PC-3 (cell line): ENCODE measurements at places on chromosomes 11 and 22.

GRCh38 chr22:26994801-26995200 is 337.4 kb downstream of the MIAT start:
- no peak for DNase-seq

GRCh38 chr11:122717264-122717867 is 61.8 kb downstream of the UBASH3B start:
- DNase-seq: no peak

DNA sequence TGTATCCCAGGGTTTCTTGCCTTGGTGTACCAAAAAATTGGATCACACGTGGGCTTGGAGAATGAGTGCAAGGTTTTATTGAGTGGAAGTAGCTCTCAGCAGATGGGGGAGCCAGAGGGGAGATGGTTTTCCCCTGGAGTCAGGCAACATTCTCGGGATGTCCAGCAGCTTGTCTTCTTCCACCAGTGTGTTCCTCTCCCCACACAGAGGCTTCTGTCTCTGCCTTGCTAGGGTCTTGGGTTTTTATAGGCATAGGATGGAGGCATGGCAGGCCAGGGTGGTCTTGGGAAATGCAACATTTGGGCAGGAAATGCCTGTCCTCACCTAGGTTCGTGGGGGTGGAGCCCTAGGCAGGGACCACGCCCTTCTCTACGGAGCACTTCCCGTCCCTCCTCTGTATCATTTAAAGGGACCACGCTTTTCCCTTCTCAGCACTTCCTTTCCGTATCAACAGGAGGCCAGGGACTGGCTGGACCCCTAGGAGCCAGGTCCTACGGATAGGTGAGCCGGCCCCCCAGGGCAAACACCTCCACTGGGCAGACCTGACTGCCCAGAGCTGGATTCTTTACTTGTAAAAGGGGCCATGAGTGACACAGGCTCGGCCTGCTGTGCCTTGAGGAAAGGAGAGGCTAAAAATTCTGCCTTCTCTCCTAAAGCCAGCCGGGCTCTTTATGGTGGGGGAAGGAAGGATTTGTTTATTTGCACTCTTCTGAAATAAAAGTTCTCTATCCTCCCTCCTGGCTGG is 55.3 kb upstream of the CCDC188 start:
- peak; percentile 48 for DNase-seq

DNA sequence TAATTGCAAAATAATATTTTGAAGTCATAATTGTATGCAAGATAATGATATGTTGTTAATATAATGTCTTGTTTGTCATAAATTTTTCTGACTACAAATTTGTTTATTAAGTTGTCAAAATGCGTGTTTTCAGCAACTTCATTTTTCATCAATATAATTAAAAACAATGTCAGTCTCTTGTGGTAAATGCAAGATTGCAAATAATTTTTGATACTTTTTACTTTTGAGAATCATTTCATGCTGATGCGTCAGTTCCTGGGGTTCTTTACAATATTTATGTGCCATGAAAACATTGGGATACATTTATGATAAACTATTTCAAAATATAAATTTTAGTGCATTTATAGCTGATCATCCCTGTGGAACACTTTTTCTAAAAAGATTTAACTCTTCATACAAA is 1504.8 kb downstream of the BRD1 start:
- no peak for DNase-seq

DNA sequence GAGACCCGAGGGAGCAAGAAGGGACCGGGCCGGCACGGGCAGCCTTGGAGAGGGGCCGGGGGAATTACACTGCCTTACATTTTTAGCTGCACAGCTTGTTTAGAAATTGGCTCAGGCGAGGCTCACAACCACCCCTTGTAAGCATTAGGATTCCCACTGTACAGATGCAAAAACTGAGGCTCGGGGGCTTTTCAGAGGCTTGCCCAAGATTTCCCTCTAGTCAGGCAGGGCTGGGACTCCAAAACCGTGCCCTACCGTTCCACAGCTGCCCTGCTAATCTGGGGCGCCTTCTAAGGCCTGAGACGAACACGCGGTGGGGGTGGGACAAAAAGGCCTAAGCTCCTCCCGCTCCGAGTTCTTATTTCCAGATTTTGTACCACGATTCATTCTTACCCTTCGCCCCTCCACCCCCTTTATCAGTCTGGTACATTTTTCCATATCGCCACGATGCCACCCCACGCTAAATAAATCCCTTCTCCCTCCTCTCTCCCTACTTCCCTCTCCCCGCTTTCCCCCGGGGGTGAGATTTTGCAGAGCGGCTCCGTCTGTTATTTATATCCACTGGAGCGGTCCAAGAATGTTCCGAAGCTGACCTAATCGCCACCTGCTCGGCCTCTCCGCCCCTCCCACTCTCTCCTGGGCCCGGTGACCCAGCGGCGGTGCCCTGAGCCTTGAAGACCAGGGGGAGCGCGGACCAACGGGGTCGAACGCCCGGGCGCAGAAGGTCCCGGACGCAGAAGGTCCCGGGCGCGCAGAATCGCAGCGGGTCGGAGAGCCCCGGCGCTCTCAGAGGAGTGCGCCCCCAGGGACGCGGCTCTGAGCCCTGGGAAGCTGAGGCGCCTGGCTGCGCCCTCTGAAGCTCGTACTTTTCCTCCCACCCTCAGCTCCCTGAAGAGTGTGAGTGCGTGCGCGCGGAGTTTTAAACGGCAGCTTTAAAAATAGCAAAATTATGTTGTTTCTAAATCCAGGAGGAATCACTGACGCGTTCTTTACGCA is 764 bp upstream of the PACSIN3 start:
- DNase-seq: no peak

- DNase-seq: no peak
Observed at GRCh38 chr11:19934828-19935259, 222.2 kb downstream of the NAV2 start.

GRCh38 chr11:79060081-79060953 is 380.5 kb downstream of the TENM4 start:
- DNase-seq: peak; percentile 63

GRCh38 chr11:111306321-111306720 is 8.0 kb downstream of the POU2AF3 start:
- no peak for DNase-seq

DNA sequence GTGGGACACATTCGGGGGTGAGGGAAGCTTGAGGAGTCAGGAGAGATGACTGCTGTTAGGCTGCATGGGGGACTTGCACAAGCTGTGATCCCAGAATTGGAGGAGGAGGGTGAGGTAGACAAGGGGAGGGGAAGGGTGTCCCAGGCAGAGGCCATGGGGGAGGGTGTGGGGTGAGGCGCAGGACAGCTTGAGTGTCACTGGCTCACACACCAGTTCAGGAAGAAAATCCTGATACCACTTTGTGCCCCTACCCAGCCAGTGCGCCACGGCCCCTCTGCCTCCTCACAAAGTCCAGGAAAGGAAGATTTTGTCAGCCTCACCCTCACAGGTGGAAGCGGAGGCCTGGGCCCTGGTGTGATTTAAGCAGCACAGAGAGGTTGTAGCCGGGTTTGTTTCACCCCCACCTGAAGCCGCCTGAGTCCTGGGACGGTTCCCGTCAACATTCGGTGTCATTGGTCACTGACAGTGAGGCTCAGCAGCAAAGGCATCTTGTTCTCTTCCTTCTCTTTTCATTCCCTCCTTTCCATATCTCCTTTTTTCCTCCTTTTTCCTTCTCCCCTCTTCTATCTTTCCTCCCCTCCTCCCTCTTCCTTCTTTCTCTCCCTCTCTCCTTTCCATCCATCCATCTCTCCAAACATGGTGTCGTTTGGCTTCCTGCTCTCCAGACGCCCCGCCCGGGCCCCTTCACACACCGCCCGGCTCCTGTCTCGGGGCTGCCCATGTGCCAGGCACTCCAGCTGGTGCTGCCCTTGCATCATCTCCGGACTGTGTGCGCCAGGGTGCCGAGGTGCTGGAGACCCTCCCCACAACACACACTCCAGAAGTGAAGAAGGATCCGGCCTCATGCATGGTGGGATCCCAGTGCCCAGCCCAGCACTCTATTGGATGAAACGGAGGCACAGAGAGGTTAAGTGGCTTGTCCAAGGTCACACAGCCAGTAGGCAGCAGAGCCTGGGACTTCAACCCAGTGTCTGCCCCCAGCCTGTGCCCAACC is 89.3 kb downstream of the MPPED1 start:
- no peak for DNase-seq

DNA sequence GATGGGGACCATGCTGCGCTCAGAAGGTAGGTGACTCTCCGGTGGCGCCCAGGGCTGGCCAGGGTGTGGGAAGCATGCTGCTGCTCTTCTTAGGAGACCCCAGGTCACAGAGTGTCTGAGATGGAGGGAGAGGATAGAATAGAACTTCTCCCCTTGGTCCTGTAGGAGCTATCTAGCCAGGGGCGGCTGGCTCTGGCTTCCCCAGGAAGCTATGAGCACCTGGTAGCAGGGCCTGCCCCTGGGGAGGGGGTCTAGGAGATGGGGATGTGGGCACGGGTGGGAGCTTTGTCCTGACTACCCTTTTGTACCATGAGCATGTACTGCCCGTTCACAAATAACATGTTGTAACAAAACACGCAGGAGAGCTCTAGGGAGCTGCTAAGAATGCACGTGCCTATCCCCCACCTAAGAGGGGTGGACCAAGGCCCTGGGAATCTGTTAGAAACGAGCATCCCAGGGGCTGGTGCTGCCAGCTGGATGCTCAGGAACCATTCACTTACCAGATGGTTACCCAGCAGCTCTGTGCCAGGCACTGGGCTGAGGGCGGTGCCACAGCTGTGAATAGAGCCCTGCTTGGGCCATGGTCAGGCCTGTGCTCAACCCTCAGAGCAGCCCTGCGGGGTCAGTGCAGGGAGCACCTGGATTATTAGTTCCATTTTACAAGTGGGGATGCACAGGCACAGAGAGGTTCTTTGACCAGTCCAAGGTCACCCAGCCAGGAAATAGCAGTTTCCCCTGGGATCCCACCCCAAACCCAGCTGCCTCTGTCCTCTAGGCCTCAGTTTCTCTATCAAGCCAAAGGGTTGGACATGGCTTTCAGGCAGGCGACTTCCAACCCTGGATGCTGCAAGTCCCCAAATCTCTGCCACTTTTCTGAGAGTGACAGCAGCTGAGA is 2.2 kb downstream of the SLC39A13 start:
- DNase-seq: no peak

GRCh38 chr11:11984563-11984962 is 23.9 kb downstream of the DKK3 start:
- DNase-seq: no peak

- DNase-seq: no peak
Observed at GRCh38 chr11:44630511-44631210, 65.2 kb downstream of the CD82 start.

DNA sequence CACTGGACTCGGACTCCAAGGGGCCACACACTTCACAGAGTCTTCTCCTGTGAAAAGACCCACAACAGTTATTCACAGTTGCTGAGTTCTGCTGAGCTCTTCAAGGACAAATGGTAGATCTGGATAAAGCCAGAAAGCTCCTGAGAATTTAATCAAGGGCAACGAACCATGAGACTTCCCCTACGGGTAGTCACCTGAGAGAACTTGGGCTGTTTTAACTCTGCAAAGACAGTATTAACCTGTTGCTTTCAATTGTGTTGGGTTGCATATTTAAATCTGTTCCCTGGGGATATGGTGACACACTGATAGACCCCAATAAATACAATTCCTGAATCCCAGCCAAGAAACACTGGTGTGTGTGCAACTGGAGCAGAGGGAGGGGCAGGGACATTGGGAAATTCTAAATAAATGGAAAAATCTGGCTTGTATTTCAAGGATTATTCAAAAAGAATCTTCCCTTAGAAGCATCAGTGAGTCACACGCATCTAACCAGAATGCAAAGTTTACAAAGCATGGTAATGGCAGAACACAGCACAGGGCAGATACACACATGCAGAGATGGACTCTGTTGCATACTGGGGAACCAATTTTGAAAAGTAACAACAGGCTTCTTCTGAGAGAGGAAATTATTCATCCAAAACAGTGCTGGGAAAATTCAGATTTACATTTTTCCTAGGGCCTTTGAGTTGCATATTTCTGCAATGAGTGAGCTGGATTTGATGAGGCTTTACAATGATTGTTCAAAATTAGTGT is 4.0 kb downstream of the KCNJ1 start:
- DNase-seq: peak; percentile 62

DNA sequence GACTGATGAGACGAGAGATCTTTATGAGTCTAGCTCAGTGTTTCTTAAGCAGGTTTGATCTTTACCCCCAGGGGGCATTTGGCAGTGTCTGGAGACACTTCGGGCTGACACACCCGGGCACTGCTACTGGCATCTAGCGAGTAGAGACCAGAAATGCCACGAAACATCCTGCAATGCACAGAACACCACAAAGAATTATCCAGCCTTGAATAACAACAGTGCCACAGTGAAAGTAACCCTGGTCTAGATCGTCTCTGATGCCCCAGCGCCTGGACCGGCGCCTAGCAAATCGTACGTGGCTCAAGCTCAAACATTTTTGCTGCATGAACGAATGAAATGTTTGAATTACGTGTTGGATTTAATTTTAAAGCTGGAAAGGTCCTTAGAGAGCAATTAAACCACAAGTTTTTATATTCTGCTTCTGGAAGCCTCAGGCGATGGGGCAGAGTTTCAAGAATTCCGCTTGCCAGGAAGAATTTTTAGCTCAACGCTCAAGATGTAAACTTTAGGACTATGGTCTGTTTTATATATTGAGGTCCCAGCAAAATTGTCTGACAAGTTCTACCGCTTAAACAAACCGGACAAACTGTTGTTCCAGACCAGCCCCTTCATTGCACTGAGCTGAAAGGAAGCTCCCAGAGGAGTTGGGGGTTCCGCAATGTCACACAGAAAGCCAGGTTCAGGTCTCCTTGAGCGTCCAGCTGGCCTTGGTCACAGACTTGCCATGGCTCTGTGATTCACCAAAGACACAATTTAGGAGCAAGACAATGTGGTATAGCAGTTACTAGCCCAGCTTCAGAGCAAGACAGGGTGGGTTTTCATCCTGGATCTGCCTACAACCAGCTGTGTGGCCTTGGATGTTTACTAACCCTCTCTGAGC is 44.2 kb upstream of the SMTN start:
- DNase-seq: peak; percentile 64

DNA sequence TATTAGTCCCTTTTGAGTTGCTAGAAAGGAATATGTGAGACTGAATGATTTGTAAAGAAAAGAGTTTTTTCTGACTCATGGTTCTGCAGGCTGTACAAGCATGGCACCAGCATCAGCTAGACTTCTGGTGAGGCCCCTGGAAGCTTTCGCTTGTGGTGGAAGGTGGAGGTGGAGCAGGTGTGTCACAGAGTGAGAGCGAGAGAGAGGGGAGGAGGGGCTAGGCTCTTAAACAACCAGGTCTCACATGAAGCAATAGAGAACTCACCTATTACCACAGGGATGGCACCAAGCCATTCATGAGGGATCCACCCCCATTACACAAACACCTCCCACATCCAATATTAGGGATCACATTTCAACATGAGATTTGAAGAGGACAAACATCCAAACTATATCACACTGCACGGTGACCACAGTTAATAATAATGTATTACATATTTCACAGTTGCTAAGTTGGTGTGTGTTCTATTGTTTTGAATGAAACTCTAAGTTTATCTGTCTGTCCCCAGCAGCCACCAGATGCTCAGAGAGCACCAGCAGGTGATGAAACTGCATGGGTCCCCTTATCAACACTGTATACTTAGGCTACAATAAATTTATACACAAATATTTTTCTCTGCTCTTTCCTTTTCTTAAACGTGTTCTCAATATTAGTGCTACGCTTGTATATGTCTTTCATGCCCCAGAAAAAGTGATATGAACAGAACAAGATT is 14.1 kb downstream of the ZFP91 start:
- DNase-seq: peak; percentile 24
